NCI-H187 (cell line): ENCODE measurements at places on chromosomes 11 and 22.

DNA sequence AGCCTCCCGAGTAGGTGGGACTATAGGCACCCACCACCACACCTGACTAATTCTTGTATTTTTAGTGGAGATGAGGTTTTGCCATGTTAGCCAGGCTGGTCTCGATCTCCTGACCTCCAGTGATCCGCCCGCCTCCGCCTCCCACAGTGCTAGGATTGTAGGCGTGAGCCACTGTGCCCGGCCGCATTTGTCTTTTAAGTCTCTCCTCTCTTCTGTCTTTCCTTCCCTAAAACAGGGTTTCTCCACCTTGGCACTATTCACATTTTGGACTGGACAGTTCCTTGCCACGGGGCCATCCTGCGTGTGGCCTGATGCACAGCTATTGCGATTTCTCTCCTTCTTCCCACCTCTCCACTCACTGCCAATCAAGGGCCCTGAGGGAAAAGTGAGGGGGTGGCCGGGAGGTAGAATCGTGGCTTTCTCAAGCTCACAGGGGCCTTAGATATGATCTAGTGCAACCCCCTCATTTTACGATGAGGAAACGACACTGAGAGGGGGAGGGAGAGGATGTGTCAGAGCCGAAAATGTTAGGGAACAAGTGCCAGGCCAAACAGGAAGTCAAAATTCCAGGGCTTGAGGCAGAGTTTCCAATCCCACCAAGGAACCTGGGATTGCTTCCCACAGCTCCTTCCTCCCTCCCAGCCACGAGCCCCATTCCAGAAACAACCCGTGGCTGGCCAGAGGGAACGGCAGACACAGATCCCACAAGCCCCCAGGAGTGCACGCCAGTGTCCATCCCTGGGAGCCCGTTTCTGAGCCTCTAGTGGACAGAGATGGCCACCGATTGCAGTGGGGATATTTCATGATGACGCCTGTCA is 21.2 kb downstream of the SCGB1A1 start:
- no peak for DNase-seq

DNA sequence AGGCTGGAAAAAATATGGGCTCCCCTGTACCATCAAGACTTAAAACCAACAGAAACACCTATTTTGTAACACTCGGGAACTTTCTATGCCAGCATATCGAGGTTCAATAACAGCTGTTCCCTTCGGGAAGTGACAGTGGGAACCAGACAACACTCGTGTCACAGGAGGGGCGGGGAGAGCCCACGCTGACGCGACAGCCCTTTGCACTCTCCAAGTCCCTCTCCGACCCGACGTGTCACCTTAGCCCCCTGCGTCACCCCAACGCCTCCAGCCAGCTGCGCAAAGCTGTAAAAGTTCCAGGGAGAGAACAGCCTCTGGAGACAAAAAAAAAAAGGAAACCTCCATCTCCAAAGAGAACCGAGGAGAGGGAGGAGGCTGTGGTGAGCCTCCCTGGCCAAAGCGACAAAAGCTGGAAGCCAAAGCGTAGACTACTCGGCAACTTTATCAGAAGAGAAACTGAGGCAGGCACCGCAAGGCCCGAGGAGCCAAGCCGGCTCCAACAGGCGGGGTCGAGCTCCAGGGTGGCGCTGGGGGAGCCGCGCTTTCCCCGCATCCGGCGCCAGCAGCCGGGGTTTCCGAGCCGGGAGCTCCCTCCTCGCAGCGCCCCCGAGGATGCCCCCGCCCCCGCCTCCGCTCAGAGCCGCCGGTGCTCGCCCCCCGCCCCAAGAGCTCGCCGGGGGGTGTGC is 751 bp downstream of the ARFGAP3 start:
- no peak for DNase-seq

DNA sequence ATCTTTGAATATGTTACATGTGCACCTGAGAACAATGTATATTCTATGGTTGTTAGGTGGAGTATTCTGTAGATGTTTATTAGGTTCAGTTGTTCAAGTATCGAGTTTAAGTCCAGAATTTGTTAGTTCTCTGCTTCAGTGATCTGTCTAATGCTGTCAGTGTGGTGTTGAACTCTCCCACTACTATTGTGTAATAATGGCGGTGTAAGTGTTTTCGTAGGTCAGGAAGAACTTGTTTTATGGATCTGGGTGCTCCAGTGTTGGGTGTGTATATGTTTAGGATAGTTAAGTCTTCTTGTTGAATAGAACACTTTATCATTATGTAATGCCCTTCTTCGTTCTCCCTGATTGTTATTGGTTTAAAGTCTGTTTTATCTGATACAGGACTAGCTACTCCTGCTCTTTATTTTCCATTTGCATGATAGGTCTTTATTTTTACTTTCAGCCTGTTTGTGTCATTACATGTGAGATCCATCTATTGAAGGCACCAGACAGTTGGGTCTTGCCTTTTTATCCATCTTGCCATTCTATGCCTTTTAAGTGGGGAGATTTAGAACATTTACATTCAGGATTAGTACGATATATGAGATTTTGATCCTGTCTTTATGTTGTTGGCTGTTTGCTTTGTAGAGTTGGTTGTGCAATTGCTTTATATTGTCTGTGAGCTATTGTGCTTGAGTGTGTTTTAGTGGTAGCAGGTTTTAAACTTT is 121.6 kb downstream of the DDX10 start:
- no peak for DNase-seq

DNA sequence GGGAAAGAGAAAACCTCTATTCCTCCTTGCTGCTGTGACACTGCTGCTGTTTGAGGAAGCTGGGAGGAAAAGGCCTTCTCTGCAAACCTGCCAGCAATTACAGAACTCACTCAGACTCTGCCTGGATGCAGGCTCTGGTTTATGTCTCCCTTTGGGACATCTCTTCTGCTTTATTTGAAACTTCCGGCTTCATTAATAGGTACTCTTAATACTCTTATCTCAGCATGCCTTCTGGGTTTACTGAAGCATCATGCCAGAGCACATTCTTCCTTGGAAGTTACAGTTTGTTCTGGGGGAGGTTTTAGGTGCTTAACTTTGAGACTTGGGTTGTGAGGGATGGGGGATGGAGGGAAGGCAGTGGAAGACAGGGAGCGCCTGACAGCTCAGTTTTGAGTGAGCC is 79.9 kb downstream of the NAV2 start:
- no peak for DNase-seq

DNA sequence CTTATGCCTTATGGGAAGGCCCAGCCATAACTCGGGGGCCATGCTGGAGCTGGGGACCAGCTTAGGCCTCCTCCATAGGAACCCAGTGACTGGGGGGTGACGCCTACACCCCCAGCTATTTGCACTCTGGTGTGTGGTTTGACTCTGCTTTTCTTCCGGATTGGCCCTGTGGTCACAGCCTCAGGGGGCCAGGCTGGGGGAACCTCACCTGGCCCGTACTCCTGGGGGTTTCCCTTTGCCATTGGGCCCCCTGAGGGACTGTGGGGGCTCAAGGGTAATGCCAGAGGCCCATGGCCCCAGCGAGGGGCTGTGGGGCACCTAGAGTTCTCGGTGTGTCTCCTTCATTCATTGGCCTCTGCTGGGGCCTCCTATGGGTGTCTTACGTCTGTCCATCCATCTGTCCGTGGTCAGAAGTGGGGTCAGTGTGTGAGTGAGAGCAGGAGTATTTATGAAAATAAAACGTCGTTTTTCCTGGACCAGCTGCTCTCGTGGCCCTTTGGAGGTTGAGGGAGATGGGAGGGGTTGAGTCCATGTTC is 6.3 kb upstream of the SH3BP1 start:
- no peak for DNase-seq

- DNase-seq, result no peak
Measured at GRCh38 chr11:122897606-122898210, 15.1 kb downstream of the JHY start.
